ENCODE measurements at places on chromosomes 4 and X.

GRCh38 chrX:77814210-77814609 lies 28.2 kb upstream of the ATRX start:
- no peak for DNase-seq

GRCh38 chr4:94339779-94340178 lies 2.9 kb downstream of the HPGDS start:
- DNase-seq = no peak

GRCh38 chr4:20311856-20312255 lies 60.2 kb downstream of the SLIT2 start:
- no peak for DNase-seq

DNA sequence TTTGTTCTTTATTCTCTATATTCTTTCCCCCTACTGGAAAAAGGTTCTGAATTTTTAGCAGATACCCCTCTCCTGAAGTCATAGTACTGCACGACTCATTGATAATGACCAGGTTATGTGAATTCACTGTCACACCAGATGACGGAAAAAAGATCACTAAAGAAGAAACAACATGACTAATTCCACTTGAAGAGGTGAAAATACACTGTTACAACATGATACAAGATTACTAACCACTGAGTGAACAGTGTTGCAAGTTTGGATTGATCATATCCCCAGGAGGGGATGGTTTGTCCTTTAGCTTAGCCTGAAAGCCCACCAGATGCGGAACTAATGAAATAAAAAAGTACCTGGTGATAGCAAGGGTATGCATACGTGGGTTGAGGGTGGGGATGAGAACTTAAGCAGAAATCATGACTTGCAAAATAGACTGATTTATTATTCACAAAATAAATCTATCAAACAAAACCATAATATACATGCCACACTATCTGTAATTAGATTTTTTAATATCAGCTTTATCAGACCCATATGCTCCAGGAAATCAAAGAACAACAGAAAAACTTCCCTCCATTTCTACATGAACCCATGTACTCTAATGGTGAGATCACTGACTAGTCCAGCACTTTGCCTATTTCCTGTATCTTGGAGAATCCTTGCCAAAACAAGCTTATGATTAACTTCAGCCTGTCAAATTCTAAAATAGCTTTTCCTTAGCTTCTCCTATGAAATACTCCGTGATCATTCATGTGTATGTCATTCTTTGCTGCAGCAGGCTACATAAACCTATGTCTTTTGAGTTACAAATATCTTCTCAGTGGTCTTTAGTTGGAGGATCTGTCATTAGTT lies 257.4 kb upstream of the AGA start:
- DNase-seq = no peak

- no peak for DNase-seq
Measured at GRCh38 chr4:112156112-112156511, 10.9 kb downstream of the FAM241A start.

DNA sequence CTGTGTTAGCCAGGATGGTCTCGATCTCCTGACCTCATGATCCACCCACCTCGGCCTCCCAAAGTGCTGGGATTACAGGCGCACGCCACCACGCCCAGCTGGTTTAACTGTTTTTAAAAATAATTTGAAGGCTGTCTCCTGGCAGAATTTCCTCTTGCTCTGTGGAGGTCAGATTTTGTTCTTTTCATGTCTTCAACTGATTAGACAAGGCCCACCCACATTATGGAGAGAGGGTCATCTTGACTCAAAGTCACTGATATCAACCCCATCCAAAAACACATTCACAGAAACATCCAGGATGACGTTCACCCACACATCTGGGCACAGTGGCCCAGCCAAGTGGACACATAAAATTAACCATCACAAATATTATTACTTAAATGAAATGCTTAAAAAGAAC lies 365.4 kb downstream of the DHRSX start:
- no peak for DNase-seq

DNA sequence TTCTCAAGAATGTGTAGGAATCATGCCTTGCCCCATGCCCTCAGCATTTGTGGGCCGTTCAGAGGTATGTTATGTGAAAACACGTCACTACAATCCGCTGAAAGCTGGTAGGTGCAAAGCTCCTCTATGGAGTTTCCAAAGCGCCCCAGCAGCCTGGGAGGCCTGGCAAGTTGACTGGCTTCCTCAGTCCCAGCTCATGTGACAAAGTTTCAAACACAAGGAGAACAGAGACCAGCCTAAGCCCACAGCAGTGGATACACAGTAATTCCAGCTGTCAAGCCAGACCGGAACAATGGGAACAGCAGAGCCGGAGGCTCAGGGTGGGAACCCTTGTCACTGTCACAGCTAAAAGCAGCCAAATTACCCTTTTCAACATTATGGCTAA lies 33.5 kb downstream of the NAT8L start:
- DNase-seq = no peak

- DNase-seq = peak; percentile 86
Measured at GRCh38 chrX:102863735-102864134, 73.3 kb upstream of the RAB40AL start.

DNA sequence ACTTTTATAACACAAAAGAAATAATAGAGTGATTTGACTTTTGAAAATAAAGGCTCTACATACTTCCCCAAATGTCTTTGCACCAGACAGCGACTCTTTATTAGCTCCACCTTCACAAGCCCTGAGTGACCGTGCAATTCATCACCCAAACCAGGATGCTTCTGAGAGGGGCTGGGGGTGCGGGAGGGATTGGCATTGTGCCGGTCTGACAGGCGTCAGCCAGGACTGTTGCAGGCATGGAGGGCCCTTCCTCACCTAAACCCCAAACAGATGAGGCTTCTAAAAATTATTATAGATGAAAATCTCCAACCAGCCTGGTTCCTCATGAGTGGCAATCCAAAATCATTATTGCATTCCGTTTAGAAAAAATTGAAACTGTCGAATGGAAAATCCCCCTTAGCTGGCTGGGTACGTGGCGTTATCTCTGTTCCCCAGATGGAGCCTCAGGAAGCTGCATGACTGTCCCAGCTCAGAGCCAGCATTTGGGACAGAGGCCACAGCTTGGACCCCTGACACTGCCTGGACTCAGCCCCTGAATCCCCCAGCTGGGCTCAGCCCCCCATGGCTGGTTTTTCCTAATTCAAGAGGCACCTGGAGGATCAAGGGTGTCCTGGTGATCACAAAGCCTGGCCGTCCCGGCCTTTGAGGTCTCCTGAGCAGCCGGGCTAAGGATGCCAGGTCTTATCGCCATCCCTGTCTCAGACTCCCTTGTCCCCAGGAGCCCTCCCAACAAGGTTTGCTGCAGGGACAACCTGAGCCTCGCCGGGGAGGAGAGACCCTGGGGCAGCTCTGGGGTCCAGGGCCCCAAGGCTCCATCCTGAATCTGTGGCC lies 60.4 kb downstream of the SORCS2 start:
- no peak for DNase-seq

DNA sequence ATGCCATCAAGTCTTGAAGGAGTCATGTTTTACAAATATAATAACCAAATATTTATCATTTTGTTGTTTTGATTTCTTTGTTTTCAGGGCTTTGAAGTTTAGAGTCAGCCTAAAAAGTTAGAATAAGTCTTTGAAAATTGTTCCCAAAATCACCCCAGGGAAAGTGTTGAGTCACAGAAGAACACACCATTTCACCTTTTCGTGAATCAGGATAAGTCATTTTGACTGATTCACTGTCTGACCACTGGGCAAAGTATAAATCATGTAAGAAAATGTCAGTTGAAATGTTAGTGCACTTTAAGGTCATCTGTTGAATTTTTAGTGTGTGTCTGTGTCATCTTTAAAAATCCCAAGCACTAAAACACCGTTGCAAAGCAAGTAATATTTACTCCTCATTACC lies 1320.1 kb downstream of the RPA4 start:
- no peak for DNase-seq

DNA sequence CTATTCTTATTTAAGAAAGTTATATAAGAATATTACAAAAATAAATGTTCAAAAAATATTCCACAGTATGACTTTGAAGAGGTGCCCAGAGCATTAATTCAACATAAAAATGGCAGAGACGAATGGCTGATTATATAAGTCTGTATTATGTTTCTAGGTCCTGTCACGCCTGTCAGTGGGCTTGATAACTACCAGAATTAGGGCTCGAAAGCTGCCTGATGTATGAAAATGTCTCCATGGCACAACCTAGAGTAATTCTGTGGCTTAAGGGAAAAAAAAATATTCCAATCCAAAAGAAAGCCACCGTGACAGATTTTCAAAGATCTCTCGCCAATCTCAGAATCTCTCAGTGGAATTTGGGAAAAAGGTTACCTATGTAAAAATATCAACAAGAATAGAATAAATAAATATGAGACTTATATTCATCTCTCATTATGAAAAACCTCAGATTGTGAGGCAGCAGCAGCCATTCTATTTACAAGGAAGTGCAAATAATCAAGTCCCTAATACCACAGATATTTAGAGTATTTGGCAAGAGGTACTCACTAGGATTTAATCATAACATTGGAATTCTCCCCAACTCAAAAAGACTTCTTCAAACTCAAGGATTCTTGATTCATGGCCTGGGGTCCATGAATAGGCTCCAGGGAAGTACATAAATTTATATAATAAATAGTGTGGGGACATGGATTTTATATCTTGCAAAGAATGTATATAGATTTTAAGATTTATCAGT lies 489.1 kb upstream of the INTU start:
- no peak for DNase-seq

- no peak for DNase-seq
Measured at GRCh38 chr4:87462102-87462501, 39.7 kb downstream of the NUDT9 start.

GRCh38 chrX:154380153-154380552 lies 1.1 kb downstream of the EMD start:
- DNase-seq = no peak

DNA sequence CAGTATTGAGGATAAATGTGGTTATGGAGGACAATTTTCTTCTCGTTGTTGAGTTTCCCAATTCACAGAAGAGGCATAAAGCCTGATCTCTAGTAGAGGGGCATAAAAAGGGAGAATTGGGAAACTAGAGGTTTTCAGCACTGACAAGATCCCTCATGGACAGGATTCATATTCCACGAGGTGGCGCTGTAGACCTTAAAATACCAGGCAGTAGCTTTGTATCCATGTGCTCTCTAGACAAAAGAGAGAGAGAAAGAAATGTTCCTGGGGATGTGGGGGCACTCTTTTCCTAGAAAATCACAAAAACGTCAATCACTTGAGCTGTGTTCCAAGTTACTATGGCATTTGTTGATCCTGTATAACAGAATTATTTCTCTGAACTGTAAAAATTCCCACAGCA lies 128.3 kb downstream of the MAGEE1 start:
- peak; percentile 1 for DNase-seq

DNA sequence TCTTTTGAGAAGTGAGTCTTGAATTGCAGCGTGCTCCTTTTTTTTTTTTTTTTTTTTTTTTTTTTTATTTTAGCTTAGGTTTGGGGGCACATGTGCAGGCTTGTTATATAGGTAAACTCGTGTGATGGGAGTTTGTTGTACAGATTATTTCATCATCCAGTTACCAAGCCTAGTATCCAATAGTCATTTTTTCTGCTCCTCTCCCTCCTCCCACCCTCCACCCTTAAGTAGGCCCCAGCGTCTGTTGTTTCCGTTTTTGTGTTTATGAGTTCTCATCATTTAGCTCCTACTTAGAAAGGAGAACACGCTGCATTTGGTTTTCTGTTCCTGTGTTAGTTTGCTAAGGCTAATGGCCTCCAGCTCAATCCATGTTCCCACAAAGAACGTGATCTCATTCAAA lies 81.3 kb upstream of the TSPAN5 start:
- no peak for DNase-seq

GRCh38 chr4:147789596-147789995 lies 57.7 kb downstream of the ARHGAP10 start:
- no peak for DNase-seq

GRCh38 chr4:1579001-1579900 lies 104.9 kb downstream of the FAM53A start:
- DNase-seq = no peak

DNA sequence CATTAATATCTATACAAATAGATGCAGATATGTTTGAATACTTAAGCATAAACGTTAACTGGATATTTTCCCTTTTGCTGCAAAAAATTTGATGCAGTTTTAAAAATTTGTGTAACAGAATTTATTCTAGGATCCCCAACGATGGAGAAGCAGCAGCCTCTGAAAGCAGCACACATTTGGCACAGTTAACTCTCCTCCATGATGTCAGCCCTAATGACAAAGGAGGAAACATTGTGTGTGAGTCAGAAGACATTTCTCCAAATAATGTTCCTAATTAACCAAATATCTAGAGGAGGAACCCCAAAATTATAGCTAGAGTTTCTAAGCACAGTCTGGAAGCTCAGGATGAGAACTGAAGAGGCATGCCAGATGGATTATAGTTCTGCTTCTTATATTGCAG lies 281.9 kb upstream of the MAD2L1 start:
- DNase-seq = no peak

GRCh38 chr4:47640911-47641310 lies 155.8 kb downstream of the ATP10D start:
- DNase-seq = no peak

GRCh38 chr4:6591313-6591712 lies 16.3 kb downstream of the MAN2B2 start:
- peak; percentile 16 for DNase-seq

GRCh38 chrX:52166840-52167239 lies 17.8 kb upstream of the MAGED4 start:
- DNase-seq = no peak

GRCh38 chrX:18984381-18985185 lies 669 bp upstream of the PHKA2 start:
- peak; percentile 87 for DNase-seq

GRCh38 chr4:110034026-110034393 lies 121.3 kb downstream of the EGF start:
- no peak for DNase-seq

DNA sequence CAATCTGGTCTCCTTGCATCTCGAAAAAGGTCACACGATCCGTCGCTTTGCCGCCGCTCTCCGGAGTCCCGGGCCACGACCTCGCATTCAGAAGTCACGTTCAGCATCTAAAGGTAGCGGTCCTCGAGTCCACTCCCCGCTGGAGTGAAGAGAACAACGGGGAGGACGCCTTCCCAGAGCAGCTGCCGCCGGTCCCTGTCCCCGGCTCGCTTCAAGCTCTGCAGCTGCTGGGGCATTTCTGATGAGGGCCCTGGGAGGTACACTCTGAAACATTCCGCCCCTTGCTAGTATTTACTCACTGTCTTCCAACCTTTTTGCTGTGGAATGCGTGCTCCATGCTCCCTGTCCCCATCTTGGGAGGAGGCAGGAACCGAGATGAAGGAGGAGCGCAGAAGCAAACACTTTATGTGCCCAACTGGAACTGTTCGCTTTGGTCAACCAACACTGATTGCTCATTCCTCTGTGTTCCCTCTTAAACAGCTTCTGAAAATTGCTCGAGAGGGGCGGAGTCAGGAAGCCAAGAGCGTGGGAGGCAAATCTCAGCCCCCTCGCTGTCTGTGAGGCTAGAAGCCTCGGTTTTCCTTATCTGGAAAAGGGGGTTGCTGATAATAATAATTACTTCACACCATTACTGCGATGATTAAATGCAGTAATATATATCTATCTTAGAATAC lies 6.4 kb upstream of the VAMP7 start:
- DNase-seq = no peak

GRCh38 chr4:93199492-93199891 lies 629.1 kb upstream of the ATOH1 start:
- peak; percentile 58 for DNase-seq

Measured in NCI-H2081 (cell line).